ENCODE measurements at places on chromosomes 12 and 14.

GRCh38 chr14:102594514-102595175, 2.2 kb downstream of the RCOR1 start:
- peak; percentile 45 for DNase-seq

DNA sequence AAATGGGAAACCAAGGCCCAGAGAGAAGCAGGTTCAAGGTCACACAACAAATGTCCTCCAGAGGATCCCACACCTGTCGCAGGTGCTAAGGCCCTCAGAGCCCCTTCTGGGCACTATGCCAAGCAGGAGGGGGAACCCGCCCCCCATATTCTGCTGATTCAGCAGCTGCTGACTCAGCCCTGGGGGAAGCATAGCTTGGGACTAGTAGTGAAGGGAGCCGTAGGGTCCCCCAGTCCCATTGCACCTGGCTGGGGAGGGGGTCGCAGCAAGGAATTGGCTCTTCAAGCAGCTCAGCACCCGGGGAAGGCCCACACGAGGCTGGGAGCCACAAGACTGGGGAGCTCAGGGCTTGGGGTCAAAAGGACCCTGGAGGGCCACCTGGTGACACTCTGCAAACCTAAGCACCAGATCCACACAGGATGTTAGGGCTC, 1.0 kb downstream of the RASAL1 start:
- no peak for DNase-seq

DNA sequence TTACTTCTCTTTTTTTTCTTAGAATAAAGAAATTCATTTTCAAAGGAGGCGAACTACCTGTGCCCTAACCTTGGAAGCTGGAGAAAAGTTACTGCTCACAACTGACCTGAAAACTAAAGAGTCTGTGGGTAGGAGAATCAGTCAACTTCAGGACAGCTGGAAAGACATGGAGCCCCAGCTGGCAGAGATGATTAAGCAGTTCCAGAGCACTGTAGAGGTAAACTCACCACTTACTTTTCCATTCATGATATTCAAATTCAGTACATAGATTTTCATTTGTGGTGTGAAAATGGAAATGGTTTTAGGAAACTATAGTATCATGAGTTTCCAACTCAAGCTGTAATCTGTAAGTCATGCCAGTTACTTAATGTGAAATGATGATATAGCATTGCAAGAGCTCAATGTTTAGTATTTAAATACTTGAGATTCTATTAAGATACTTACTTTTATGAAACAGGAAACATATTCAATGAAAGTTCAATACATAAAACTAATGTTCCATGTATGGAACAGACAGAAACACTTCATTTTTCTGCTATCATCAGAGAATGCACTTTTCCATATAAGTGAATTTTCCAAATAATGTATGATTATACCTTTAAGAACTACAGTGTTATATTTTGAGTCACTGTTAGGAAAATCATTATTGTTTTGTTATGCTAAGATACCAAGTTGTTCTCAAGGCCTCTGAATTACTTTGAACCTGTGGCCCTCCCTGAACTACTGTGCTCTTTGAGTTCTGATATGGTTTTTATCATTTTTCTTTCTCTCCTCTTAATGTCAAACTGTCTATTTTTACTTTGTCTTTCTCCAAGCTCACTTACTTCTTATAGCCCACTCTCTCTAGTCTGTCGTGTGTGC, 119.0 kb downstream of the ESR2 start:
- no peak for DNase-seq

DNA sequence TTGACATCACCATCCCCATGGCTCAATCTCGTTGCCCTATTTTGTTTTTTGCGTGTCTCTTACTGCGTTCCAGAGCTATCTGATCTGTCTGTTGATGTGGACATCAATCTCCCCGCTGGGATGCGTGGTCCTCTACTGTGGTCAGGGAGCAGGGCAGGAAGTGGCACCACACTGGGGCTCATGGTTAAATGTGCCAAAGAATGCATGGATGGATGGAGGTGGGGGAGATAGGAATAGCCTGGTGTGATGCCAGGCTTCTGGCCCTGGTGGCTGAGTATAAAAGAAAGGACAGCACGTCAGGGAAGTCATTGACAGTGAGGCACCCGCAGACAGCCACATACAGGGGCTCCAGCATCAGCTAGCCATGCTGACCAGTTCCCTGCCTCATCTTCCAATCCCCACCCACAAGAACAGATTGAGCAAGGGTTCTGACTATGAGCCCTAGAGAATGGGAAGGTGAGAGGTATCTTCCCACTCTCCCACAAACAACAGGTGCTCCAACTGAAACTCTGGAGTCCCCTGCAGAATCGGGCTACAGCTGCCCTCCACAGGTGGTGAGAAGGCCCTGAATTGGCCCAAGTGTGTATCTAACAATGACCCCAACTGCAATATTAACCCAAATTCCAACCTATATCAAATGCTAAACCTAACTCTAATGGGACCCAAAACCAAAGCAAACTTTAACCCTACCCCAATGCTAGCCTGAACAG, 2.7 kb upstream of the BEGAIN start:
- no peak for DNase-seq

DNA sequence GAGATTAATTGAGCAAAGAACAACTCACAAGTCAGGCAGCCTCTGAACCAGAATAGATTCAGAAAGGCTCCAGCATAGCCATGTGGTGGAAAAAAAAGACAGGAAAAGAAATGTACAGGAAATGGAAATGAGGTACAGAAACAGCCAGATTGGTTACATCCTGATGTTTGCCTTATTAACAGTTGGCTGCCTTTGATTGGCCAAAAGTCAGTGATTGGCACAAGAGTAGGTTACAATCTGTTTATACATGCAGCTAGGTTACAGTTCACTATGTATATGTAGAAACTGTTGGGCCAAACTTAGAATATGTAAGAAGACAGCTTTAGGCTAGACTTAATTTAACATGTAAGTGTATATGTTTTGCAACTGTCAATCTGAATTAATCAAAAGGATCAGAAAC, 118.9 kb downstream of the UNC79 start:
- no peak for DNase-seq

GRCh38 chr12:107135177-107135576, 41.8 kb upstream of the CRY1 start:
- no peak for DNase-seq

- DNase-seq = no peak
Measured at GRCh38 chr12:3044141-3044630, 33.0 kb upstream of the TSPAN9 start.

DNA sequence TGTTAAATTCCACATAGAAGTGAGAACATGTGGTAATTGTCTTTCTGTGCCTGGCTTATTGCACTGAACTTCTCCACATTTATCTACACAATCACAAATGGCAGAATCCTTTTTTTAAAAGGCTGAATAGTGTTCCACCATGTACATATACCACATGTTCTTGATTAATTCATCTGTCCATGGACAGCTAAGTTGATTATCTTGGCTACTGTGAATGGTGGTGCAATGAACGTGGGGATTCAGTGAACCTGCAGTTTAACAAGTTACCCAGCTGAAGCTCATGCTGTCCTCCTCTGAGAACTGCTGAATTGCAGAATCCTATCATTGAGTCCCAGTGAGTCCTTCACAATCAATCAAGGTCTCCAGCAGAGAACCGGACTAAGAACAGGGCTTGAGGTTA, 74.9 kb downstream of the TBK1 start:
- no peak for DNase-seq

DNA sequence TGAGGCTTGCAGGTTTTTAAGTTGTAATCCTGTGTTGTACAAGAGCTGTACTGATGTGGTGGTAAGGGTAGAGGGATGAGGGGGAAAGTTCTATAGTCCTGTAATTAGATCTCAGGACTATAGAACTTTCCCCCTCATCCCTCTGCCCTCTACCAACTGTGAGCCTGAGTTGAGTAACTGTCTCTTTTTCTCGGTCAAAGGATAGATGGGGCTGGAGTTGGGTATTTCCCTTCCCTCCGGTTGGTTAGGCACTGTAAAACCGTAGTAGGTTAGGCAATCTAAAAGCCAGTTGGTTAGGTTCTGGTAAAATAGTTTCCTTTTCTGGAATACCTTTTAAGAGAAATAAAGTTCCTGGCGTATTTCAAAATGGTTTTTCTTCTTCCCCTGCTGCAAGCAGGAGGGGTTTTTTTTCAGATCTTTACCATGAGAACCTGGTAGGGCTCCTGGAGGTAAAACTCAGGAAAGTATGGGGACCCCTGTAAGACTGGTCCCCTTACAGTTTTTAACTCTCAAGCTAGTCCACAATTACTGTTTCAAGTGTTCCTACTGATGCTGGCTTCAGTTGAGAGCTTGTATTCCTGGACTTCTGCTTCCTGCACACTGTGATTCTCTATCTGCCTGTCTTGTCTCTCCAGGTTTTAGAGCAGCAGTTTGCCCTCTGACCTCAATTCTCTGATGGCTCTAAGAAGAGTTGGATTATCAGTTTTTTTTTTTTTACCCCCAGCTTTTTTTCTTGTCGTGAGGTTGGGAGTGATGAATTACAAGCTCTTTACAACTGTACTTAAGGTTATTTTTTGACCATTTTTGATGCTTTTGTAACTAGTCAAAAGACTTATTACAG, 58.7 kb downstream of the FUT8 start:
- no peak for DNase-seq

GRCh38 chr12:90683871-90684270, 271.1 kb downstream of the CCER1 start:
- no peak for DNase-seq

- DNase-seq = no peak
Measured at GRCh38 chr12:120397824-120398540, 29.0 kb upstream of the MSI1 start.

DNA sequence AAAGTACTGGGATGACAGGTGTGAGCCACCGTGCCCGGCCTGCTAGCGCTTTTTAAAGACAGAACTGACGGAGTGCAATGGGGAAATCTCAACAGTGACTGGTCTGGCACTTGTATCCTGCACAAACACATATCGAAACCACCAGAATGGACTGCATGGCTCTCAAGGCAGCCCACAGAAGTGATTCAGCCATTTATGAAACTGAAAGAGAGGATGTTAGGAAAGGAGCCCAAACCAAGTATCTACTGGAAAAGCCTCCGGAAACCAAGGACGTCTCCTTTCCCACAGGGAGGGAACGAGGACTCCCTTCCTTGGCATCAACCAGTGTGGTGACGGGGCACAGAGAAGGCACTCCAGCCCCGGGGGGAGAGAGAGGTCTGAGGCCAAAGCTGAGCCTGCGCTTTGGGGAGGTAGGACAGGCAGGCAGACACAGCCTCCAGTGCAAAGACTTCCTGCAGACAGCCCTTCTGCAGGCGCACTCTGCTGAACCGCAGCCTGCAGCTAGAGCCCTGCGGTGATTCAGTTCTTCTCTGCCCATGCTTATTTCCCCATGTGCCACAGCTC, 16.5 kb downstream of the SLC15A4 start:
- no peak for DNase-seq

DNA sequence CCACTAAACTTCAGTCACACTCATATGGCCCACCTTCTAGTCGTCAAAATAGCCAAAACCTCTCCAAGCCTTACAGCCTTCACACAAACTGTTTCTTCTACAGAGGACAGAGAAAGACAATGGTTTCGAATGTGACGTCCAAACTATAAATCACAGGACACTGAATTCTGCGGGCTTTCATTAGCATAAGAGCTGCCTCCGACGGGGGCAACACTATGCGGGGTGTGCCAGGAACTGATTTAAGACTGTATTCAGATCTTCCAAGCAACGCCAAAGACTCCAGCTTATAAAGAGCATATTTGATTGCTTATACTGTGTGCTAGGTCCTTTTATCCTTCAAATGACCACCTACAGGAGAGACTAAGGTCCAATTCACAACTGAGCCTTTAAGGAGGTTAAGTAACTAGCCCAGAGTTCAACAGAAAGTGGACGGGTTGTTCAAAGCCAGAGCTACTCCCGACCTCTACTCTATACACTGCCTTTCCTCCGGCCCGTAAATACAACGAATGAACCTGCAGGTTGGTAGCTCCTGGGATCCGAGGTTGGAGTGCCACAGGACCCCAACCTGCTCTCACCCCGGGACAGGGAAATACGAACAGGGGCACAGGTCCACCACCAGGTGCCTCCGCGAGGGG, 575 bp downstream of the L2HGDH start:
- peak; percentile 41 for DNase-seq

DNA sequence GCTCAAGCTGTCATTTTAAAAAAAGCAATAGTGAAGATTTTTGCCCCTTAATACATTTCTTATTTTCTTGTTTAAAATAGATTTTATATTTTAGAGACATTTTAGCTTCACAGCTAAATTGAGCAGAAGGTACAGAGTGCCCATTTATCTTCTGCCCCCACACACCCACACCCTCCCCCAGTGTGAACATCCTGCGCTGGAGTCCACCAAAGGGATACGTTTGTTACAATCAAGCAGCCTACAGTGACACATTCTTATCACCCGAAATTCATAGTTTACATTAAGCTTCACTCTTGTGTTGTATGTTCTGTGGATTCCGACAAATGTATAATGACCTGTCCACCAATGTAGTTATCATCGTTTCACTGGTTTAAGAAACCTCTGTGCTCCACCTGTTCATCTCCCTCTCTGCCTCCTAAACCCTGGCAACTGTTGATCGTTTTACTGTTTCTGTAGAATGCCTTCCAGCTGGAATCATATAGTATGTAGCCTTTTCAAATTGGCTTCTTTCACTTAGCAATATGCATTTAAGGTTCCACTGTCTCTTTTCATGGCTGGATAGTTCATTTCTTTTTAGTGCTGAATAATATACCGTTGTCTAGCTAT, 91.0 kb upstream of the TRAF3 start:
- DNase-seq = no peak

Data from CD4-positive, alpha-beta memory T cell (primary cell).